ENCODE measurements at places on chromosomes 2 and 18.

- no peak for DNase-seq
These were observed 232.7 kb downstream of the BCL11A start for GRCh38 chr2:60320724-60321123.

GRCh38 chr2:171287611-171288010 lies 126.9 kb upstream of the TLK1 start:
- DNase-seq = no peak

DNA sequence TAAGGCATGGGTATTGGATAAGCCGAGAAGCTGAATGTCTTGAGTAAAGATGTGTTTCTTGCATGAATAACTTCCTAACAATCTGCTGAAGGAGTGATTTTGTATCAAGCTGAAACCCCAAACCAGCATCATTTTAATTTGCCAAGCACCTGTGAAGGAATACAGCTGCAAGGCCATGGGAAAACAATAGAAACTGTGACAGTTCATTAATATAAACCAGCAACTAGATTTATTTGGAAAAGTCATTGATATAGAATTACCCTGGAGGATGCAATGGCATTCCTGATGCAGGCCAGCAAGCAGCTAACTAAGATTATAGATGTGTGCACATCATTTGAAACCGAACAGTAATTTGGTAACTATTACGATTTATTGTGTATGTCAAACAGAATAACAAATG lies 155.7 kb upstream of the TCF4 start:
- no peak for DNase-seq

- DNase-seq = no peak
These were observed 77.5 kb downstream of the OSBPL6 start for GRCh38 chr2:178271629-178272333.

DNA sequence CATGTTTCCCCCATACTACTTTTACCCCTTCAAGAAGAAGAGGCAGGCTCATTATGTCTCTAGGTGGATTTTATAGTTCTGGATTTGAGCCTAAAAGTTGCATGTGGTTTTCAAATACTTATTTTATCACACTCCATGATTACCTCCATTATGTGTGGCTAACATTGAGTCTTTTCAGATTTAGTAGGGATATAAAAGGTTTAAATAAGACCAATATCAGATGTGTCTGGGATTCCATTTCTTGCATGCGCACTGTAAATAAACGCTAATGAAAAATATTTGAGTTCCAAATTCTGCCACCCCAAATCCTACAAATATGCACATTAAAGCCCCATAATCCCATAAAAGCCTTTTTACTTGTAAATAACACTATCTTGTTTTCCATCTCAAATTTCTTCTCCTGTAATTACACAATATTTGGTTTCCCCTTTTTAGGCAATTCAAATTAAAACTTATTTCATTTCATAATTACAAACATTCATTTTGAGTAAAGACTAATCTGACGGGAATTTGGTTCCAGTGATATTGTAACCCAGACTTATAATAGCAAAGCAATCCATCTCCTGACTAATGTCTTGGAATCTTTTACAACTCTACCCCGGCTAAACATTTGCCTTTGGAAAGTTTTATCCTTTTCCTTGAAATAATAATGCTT lies 600.0 kb downstream of the SLC4A3 start:
- no peak for DNase-seq
